Fibroblast of skin of scalp (primary cell): ENCODE measurements at places on chromosomes 11 and 22.

DNA sequence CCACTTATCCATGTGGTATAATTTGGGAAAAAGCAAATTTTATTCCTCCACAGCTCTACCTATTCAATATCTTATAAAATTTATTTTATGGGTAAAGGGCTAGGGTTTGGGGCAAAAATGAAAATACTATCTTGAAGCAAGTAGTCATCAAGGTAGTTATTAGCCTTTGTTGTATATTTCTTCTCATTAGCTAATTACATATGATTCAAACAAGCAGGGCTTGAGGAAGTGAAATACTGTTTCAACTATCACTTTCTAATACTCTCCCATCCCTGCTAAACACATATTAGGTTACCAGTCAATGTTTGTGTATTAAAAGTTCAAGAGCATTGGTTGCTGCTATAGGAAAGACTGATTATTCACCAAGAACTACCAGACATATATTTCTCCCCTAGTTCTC lies 517.3 kb downstream of the METTL15 start:
- DNase-seq, result no peak

DNA sequence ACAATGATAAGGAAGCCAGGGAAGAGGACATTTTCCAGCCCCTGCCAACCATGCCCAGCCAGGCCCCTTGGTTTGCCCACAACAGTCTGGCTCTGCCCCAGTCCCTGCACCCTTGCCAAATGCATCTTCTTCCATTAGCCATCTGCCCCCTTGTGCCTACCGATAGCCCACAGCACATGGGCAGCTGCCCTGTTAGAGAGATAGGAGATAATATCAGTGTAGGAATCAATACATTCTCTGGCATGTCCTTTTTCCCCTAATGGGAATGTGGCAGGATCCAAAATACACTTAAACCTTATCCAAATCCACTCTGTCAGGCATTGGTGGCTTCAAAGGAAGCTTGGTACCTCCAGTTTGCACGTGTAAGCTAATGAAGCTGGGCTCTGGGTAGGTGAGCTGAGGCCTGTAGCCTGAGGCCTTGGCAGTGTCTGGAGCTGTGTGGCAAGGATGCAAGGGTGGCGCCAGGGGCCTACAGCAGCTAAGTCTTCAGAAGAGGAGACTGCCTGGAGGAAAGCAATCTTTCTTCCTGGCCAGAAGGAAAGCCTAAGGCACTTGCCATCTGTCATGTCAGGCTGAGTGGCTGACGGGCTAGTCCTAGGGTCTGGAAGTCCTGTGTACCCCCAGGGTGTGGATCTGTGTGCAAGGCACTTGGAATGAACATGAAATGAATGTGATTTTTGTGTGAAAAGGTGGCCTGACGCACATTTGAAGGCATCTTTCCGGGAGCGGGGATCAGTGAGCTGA lies 164.2 kb upstream of the TBCEL start:
- DNase-seq, result no peak

GRCh38 chr11:110830747-110831146 lies 118.5 kb upstream of the ARHGAP20 start:
- DNase-seq, result no peak

DNA sequence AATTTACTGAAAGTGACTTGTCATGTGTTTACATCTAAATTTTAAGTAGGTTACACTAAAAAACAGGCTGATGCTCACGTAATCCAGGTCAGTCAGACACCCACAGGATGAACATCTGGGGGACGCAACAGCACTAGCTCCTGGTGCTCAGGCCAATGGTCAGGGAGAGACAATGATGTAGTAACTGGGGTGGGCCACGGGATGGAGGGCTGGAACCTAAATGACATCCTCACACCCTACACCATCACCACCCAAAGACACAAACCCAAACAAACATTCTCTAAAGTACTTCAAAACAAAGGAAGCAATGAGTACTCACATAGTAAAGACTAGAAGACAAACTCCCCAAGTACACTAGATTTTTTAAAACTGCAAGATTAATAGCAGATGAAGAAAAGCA lies 53.5 kb upstream of the SLC25A1 start:
- no peak for DNase-seq

DNA sequence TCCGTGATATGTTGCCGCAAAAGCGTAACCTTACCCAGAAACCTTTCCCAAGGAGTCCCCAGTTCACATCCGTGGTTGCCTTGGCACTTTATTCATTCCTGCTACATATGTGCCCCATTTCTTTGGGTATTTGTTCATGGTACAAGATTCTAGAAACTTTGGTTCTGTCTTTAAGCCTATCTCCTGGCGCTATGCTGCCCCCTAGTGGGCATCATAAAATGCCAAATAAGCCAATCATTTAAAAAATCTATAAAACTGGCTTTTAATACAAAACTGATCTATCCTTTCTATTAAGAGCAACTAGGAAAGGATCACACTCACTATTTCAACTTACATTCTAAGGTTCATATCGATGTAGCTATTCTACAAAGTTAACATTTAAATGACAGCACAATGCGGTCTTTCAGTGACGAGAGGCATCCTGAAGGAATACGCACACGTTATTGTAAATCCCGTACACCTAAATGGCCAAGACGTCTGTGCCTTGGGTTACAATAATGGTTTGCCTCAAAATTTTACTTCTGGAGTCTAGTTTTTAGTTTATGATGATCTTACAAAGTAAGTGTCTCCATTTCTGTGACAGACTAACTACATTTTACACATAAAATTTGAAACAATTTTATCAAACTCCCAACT lies 16.2 kb downstream of the PIWIL3 start:
- DNase-seq, result peak; percentile 52

DNA sequence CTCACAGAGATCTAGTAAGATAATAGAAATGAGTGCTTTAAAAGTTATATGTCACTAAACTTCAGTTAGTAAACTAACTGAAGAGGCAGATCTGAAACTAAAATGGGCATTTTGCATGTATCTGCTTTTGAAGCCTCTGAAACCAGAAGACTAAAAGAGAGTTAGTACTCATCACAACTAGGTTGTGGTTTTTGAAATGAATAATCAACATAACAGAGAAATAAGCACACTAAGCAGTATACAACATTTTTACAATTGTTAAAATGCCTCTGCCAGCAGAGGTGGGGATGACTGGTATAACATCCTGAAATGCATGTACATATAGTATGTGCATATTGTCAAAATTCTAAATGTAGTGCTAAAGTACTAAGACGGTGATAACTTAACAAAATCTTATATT lies 564.5 kb downstream of the DLG2 start:
- DNase-seq, result no peak

- DNase-seq, result peak; percentile 17
Observed at GRCh38 chr11:127890030-127890615, 697.2 kb downstream of the ETS1 start.

GRCh38 chr11:95330302-95330701 lies 99.3 kb upstream of the SESN3 start:
- DNase-seq, result peak; percentile 50

GRCh38 chr11:47992959-47993820 lies 12.8 kb downstream of the PTPRJ start:
- peak; percentile 56 for DNase-seq

DNA sequence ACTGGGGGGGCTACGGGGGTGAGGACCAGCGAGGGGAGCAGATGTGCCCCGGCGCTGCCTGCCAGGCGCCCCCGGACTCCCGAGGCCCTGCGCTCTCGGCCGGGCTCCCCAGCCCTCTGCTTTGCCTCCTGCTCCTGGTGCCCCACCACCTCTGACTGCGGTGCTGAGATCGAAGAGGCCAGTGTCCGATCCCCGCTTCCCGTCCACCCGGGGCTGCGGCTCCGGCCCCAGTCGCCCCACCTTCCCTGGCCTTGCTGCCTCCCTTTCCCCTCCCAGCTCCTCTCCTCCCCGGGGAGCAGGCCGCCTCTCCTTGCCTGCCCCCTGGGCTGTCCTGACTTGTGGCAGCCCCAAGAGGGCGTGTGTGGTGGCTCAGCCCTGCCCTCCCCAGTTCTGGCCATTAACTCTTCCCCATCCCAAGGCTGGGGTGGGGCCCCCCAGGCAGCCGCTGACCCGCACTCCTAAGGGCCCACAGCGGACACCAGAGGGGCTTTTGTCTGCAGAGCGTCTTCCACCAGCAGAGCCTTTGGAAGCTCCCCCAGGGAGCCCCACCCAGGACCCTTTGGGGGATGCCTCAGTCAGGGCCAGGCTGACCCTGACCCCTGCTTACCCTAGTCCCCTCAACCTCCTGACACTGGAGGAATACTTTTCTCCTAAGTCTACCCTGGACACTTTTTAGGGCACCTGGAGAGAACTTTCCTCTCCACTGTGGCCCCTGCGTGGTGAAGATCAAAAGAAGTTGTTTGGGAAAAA lies 16.6 kb downstream of the RTN4RL2 start:
- DNase-seq, result no peak

GRCh38 chr22:47029244-47030074 lies 267.0 kb downstream of the TBC1D22A start:
- DNase-seq, result no peak

GRCh38 chr11:66012946-66013761 lies 1.3 kb downstream of the CST6 start:
- no peak for DNase-seq

GRCh38 chr11:35563484-35564244 lies 38.2 kb upstream of the PAMR1 start:
- DNase-seq, result peak; percentile 91

- no peak for DNase-seq
Observed at GRCh38 chr22:41976070-41976901, 7.0 kb downstream of the SEPTIN3 start.

- peak; percentile 72 for DNase-seq
Observed at GRCh38 chr22:39278040-39278439, 33.3 kb upstream of the PDGFB start.

- no peak for DNase-seq
Observed at GRCh38 chr11:69424748-69425147, 56.7 kb upstream of the LINC01488 start.

DNA sequence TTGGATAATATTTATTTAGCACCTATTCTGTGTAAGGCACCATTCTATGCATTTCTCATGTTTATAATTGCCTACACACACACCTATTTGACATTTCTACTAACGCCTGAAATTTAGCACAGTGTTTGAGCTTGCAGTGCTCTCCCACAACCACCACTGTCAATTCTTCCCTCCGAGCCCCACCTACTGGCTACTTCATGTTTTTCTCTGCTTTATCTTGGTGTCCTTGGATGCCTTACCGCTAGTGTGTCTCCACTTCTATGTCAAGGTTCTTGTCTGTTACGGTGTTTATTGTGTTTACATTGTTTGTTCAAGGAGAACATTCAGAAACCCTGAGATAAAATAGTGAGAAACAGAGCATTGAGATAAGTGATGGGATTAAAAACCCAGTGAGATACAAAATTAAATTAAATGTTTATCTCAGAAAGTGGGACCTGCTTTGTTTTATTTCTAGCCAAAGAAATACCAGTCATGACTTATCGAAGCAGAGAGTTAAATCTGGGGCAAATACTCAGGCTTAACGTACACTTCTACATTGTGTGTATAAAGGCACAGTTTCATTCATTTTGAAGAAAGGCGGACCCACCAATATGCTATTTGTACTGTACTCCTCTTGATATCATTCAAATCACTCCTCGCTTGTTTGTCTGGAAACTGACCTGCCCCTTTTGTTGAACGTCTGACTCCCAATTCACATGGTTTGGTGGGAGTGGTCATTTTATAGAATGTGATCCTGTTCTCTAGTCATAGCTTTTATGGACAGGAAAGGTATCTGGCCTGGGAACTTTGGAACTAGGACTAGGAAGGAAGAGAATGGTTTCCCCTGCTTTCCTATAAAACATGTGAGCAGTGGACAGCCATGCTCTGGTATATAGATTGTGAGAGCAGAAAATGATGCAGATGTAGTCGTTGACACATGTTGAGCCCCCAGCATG lies 39.2 kb upstream of the SLC36A4 start:
- peak; percentile 42 for DNase-seq

DNA sequence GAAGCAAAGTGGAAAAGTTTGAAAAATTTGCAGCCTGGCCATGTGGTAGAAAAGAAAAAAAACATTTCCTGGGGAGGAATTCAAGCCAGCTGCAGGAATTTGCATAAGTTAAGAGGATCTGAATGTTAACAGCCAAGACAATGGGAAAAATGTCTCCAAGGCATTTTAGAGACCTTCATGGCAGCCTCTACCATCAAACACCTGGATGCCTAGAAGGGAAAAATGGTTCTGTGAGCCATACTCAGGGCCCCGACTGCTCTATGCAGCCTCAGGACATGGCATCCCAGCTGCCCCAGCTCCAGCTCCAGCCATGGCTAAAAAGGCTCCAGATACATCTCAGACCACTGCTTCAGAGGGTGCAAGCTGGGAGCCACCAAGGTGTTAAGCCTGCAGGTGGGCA lies 149.1 kb upstream of the SOX6 start:
- DNase-seq, result no peak

DNA sequence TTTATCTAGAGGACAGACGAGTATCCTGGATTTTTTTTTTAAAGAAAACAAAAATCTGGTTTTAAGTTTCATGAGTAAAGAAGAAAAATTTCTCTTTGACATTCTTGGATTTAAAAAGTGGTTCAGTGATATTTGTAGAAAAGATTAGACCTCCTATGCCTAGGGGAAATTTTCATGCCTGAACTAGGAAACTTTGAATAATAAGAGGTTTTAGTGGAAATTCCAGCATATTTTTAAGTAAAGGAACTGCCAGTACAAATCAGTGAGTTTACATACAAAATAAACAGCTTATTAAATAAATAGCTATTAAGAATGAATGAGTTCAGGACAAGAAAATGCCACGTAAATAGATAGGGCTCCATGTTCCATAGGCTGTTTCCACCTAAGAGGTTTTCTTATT lies 17.5 kb downstream of the JAM3 start:
- peak; percentile 33 for DNase-seq

GRCh38 chr11:45646275-45646927 lies 19.0 kb downstream of the CHST1 start:
- DNase-seq, result peak; percentile 23

GRCh38 chr11:16809886-16810668 lies 71.6 kb downstream of the C11orf58 start:
- DNase-seq, result peak; percentile 52
